ENCODE measurements at places on chromosomes 4 and X. TPM values are rescaled to one million over a fixed set of nuclear protein-coding genes. Genes with fewer than 3 reads are reported as not detected.

KCND1 gene
- total RNA-seq: 1.4 TPM

MSX1 gene
- total RNA-seq: 11.8 TPM

NDST3 gene
- not detected for total RNA-seq

IQSEC2 gene
- total RNA-seq: 44.7 TPM

ATP2B3 gene
- total RNA-seq: 0.05 TPM

CLNK gene
- not detected for total RNA-seq

HS6ST2 gene
- 0.06 TPM for total RNA-seq

FAM184B gene
- 0.05 TPM for total RNA-seq

AR gene
- total RNA-seq: 3.1 TPM

RNF212 gene
- 2.2 TPM for total RNA-seq

TMEM255A gene
- total RNA-seq: 0.08 TPM

MYOZ2 gene
- total RNA-seq: not detected

CSAG3 gene
- total RNA-seq: not detected

UGT2B17 gene
- total RNA-seq: not detected

PHOX2B gene
- total RNA-seq: 0.02 TPM

SLC26A1 gene
- 0.16 TPM for total RNA-seq

TMPRSS11E gene
- total RNA-seq: not detected

KIF4A gene
- 23.9 TPM for total RNA-seq

SCRG1 gene
- not detected for total RNA-seq

IBSP gene
- not detected for total RNA-seq

GPR143 gene
- 0.12 TPM for total RNA-seq

TMEM192 gene
- 7.4 TPM for total RNA-seq

PFKFB1 gene
- 0.10 TPM for total RNA-seq

NAP1L3 gene
- total RNA-seq: 0.27 TPM

MGARP gene
- 0.83 TPM for total RNA-seq

VSIG1 gene
- total RNA-seq: 0.43 TPM

HMX1 gene
- 0.10 TPM for total RNA-seq

NXT2 gene
- total RNA-seq: 8.8 TPM

IRF2 gene
- total RNA-seq: 11.4 TPM

PNCK gene
- 0.37 TPM for total RNA-seq

GNL3L gene
- 14.9 TPM for total RNA-seq

PAGE4 gene
- total RNA-seq: not detected

LUZP4 gene
- total RNA-seq: not detected

SSR4 gene
- 398 TPM for total RNA-seq

IL9R gene
- total RNA-seq: 0.09 TPM

MAPK10 gene
- 0.22 TPM for total RNA-seq

RP2 gene
- 10.4 TPM for total RNA-seq

GPAT3 gene
- 41.4 TPM for total RNA-seq

FAM53A gene
- 0.50 TPM for total RNA-seq
